ENCODE measurements at places on chromosomes 6 and 20.

DNA sequence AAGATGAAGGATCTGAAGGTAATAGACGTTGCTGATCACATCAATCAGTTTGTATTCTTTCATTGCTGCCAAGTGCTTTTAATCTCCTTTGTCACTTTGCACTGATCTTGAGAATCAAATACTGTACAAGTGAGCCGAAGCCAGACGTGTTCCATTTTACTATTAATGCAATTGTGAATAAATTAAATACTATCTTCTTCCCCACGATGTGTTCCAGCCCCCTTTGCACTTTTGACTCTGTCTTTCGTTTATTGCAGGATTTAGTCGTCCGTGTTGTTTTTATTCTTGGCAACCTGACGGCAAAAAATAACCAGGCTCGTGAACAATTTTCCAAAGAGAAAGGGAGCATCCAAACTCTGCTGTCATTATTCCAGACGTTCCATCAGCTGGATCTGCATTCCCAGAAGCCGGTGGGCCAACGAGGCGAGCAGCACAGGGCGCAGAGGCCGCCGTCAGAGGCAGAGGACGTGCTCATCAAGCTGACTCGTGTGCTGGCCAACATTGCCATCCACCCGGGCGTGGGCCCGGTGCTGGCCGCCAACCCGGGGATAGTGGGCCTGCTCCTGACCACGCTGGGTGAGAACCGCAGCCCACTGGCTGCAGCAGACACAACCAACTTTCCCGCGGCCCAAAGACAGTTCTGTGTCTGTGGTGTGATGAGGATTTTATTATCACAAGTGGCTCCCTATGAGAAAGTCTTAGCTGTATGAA, 104.7 kb downstream of the ARMC2 start:
- no peak for DNase-seq

GRCh38 chr6:155254139-155254538, 9.7 kb upstream of the CLDN20 start:
- DNase-seq: no peak

GRCh38 chr6:162055365-162055764, 672.2 kb downstream of the PRKN start:
- DNase-seq: no peak

DNA sequence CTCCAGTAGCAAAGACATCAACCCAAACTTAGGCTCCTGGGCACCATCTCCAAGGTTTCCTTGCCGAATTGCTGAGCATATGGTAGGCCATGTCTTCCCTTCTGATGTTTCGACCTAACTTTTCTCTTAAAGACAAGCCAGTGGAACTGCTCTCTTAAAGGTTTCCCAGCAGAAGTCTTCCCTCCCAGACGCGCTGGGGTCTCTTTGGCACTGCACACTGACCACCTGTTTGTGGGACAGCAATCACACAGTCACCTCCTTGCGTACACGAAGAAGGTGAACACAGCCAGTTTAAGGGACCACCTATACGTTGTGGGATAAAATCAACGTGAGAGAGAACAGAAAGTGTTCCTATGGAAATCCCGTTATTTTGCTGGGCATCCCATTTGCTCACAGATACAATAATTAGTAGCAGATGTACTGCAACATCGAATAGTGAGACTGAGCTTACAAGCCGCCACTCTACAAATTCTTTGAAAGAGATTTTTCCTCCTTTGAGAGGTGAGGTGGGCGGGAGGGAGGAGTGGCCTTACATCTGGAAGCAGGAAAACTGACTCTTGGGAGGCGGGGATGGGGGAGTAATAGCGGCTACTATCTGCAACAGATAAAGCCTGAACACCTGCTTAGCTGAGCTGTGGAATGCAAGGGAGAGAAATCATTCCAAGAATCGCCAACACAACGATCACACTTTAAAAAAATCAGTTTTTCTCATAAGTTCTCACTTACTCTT, 9.9 kb downstream of the GRIK2 start:
- no peak for DNase-seq

GRCh38 chr20:50799890-50800550, 5.2 kb downstream of the BCAS4 start:
- DNase-seq: no peak

DNA sequence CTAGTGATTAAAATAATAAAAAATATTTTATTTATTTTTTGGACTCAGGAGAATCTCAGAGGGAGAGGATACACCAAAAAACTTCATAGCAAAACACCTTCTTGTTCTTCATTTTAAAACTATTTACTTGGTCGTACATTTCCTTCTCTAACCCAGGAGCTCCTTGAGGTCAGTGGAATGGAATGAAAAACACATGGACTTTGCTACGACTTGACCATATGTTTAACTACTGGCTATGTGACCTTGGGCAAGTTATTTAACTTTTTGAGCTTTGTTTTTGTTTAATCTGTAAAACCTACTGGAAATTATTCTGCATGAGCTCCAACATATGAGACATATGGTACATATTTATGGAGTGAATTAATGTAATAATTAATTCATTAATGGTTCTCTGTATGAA, 1005.5 kb upstream of the CITED2 start:
- no peak for DNase-seq

DNA sequence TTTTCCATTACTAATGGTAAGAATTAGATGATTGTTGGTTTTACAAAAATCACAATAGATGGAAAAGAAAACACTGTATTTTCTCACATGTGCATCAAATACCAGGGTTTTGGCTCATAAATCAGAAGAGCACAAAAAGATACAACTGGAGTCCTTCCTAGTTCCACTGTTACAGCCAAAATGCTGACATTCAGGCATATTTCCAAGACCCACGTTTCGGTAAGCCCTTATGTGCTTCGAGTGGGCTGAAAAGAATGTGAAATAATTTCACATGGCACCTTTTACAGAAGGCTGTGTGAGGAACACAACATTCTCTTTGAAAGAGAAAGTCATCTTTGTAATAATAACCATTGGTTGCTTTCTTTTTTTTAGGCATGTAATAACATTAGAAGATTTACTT, 326.7 kb upstream of the FLRT3 start:
- DNase-seq: no peak

DNA sequence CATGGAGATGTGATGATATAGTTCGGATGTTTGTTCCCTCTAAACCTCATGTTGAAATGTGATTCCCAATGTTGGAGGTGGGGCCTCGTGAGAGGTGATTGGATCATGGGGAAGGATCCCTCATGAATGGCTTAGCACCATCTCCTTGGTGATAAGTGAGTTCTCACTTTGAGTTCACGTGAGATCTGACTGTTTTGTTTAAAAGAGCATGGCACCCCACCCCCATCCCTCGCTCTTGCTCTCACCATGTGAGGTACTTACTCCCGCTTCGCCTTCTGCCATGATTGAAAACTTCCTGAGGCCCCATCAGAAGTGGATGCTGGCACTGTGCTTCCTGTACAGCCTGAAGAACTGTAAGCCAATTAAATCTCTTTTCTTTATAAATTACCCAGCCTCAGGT, 10.9 kb downstream of the SLC32A1 start:
- no peak for DNase-seq

DNA sequence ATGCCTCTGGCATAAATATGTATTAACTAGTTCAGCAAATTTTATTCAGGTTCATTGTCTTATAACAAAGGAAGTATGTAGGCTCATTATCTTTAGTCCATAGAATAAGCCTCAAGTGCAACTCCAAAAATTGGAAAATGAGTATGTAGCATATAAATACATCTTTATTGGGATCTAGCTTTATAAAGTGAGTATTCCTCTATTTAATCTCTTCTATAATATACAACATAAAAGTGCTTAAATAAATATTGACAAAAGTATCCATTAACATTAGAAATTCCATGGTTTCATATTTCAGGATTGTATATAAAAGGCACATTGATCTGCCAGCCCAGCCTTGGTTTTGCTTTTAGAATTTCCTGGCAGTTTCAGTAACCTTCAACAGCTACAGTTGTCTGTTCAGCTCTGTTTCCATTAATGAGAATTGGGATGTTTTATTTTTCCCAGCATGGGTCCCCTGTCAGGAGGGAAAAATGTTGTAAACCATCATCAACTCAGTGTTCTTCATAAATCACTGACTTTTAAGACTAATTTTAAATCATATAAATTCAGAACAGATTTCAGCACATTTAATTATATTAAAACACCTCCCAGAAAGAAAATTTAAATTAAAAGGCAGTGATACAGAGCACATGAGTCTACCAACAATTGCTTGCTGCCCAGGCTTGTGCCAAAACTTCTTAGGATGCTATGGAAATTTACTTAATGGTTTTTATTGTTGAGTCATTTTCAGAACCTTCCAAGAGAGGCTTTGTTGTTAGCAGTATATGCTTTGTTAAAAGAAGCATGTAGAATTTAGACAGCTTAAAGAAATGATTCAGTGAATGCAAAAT, 119.7 kb downstream of the ADGRG6 start:
- DNase-seq: no peak

- DNase-seq: no peak
These were observed 66.3 kb upstream of the CD93 start for GRCh38 chr20:23152308-23152892.

DNA sequence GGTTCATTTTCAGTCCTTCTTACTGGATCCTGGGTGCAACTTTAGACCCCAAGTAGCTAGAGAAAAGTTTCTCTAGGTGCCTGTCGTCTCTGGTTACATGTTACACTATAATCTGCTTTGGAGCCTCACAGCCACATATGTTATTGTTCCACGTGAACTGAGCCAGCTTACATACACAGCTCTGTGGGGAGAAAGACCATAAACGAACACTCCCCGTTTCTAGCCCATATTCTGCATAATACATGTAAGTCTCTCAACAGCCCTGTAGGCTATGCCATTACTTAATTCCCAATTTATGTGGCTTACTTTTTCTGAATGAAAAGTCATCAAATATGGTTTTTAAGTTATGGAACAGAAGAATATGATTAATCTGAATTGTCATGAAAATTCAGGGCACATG, 233.8 kb downstream of the BCKDHB start:
- no peak for DNase-seq

GRCh38 chr20:15913391-15914025, 659.7 kb downstream of the KIF16B start:
- no peak for DNase-seq

GRCh38 chr6:2245877-2246863, 765 bp upstream of the GMDS start:
- no peak for DNase-seq

GRCh38 chr20:32792316-32792715, 27.4 kb upstream of the MAPRE1 start:
- no peak for DNase-seq

GRCh38 chr6:154773610-154774089, 40.4 kb downstream of the SCAF8 start:
- no peak for DNase-seq

DNA sequence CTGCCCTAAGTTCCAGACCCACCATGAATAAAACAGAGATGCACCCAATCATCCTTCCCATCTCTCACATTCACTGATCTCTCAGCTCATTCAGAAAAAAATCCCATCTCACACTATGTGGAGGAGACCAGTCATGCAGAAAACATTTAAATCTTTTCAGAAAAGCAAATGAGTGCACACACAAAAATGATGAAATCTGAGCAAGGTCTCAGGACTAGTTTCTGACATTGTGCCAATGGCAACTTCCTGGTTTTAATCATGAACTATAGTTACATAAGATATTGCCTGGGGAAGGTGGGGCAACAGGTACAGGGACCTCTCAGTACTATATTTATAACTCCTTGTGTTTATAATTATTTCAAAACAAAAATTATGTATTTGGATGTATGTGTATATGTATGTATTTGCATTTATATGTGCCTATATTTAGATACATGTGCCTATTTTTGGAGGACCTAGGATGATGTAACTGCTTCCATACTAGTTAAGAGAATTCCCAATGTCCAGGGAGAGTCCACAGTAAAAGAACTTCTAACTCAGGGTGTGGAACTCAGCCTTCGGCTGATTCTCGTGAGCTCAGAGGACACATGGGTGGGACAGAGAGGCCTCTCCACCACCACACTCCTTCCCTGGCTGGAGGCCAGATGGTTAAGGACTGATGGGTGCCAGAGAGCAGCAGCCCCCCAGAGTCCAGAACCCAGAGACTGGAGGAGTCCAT, 71.7 kb upstream of the MAP3K4 start:
- DNase-seq: no peak

GRCh38 chr6:64713175-64713574, 993.9 kb downstream of the EYS start:
- DNase-seq: no peak

GRCh38 chr6:117409863-117410262, 15.9 kb downstream of the ROS1 start:
- DNase-seq: no peak

GRCh38 chr20:58992911-58993310, 11.9 kb downstream of the NELFCD start:
- no peak for DNase-seq

DNA sequence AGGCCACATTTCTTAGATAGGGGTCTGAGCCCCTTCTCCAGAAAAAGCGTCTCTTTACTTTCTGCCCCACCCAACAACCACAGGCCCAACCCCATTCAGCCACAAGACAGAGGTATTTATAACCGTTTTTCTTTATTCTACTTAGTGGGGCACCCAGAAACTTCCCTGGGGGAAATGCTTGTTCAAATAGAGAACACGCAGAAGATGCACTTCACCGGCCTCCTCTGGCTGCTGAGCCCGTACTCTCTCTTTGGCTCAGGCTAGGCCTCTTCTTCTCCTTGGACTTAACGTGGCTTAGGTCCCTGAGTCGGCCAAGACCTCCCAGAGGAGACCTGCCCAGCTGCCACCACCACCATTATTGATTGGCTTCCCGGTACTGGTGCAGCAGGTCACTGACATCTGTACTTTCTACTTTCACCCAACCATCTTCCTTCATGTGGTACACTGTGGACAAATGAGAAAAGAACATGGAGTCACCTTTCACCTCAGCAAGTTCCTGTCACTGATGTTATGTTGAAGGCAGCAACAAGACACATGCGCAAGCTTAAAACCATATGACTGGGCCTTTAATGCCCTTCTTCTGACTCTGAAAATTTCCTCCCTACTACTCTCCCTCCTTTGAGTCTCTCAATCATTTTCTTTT, 2.2 kb upstream of the TAP2 start:
- DNase-seq: no peak

GRCh38 chr20:53502820-53503219, 90.8 kb downstream of the ZNF217 start:
- no peak for DNase-seq

- no peak for DNase-seq
These were observed 1015.1 kb downstream of the EPHA7 start for GRCh38 chr6:92404281-92404680.

DNA sequence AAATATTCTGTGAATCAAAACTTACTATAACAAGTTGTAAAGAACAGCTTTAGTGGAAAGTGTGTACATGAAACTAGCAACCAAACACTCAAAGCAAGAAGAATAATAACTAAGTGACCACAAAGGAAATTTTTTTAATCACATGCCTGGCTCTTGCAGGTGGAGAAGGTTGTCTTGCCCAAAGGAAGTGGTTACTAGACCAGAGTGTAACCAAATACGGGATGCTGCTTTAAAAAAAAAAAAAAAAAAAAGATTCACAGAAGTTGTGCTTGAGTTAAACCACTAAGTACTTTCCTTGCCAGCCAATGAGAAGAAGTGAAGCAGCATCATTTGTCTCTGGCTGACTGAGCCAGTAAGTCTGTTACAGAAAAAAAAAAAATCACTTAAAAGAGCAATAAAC, 19.1 kb upstream of the HLA-DQB1 start:
- no peak for DNase-seq

GRCh38 chr6:31037169-31037568, 26.9 kb downstream of the MUC22 start:
- no peak for DNase-seq
